Activated CD8-positive, alpha-beta memory T cell treated with anti-CD3 and anti-CD28 coated beads for 4 hours (primary cell): ENCODE measurements at places on chromosomes 5 and 9.

GRCh38 chr5:179154991-179155955 is 95.1 kb downstream of the ZNF354C start:
- no peak for DNase-seq

DNA sequence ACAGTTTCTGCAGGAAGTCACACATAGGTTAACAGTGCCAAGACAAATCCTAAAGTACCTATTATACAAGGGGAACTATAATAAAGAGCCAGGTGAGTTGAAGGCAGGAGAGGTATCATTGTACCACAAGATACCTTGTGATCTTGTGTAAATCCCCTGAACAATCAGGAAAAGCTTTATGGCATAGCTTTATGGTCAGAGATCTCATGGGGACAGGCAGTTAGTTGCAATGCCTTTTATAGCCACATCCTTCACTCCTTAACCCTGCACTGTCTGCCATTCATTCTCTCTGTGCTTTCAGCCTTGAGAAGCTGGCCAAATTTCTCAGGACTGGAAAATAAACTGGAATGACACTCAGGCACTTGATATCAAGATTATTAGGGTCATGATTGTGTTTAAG is 97.0 kb downstream of the GHR start:
- no peak for DNase-seq

DNA sequence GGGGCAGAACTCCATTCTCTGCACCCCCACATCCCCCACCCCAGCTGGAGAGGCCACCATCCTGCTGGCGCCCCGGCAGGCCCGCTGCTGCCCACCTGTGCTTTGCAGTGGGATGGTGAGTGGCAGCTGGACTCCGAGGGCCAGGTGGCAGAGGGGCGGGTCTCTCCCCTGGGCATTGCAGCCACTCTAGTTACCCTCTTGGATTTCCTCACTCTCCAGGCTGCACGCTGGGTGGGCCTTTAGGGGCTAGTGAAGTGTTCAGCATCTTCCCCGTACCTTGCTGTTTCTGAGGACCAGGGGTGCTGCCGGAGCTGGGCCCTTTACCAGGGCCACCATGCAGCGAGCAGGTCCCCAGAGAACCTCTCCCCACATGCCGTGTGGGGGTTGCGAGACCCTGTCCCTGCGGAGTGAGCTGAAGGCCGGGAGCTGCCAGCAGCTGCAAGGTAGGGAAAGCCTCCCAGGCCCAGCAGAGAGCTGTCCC is 88.4 kb upstream of the SH3PXD2B start:
- DNase-seq: no peak

GRCh38 chr5:138625134-138625533 is 49.9 kb upstream of the HSPA9 start:
- DNase-seq: no peak

- no peak for DNase-seq
These were observed 29.2 kb upstream of the PANK3 start for GRCh38 chr5:168608386-168608785.

DNA sequence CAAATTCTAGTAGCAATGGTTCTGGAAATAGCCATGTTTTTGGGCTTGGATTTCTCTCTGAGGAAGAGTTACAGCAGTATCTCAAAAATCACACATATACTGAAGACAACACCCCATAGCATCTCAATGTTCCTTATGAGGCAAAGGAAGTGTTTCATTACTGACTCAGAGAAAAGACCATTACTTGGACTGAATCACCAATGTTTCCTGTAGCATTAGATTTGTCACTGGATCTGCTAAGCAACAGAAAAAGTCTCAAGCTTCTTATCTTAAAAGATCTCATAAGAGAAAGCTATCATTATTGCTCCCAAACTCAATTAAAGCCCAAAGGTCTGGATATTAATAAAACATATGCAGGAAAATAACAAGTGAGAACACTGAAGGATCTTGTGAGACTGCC is 272.4 kb downstream of the ADAMTS6 start:
- DNase-seq: no peak

GRCh38 chr9:131668057-131668438 is 71.8 kb downstream of the RAPGEF1 start:
- no peak for DNase-seq

GRCh38 chr9:122265149-122265915 is 650 bp downstream of the MRRF start:
- DNase-seq: no peak

DNA sequence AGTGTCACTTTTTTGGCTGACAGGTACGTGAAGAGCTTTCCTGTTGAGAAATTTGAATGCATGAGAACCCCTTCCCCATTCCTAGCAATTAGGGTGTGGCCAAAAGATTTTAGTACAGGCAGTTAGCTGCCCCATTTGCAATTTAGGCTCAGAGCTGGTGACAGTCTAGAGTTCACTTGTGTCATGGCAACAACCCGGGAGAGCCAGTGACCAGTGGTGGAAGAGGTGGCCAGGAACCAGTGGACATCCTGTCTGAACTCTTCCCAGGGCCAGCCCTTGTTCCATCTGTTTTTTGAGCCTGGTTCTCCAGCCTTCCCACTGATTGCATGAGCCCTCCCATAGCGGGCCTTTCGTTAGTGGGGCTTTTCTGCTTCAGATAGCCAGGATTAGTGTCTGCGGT is 2.5 kb upstream of the NEUROG1 start:
- no peak for DNase-seq

GRCh38 chr5:157295247-157295646 is 29.3 kb downstream of the CYFIP2 start:
- DNase-seq: no peak

GRCh38 chr5:159680095-159680494 is 236.2 kb upstream of the ADRA1B start:
- DNase-seq: no peak

DNA sequence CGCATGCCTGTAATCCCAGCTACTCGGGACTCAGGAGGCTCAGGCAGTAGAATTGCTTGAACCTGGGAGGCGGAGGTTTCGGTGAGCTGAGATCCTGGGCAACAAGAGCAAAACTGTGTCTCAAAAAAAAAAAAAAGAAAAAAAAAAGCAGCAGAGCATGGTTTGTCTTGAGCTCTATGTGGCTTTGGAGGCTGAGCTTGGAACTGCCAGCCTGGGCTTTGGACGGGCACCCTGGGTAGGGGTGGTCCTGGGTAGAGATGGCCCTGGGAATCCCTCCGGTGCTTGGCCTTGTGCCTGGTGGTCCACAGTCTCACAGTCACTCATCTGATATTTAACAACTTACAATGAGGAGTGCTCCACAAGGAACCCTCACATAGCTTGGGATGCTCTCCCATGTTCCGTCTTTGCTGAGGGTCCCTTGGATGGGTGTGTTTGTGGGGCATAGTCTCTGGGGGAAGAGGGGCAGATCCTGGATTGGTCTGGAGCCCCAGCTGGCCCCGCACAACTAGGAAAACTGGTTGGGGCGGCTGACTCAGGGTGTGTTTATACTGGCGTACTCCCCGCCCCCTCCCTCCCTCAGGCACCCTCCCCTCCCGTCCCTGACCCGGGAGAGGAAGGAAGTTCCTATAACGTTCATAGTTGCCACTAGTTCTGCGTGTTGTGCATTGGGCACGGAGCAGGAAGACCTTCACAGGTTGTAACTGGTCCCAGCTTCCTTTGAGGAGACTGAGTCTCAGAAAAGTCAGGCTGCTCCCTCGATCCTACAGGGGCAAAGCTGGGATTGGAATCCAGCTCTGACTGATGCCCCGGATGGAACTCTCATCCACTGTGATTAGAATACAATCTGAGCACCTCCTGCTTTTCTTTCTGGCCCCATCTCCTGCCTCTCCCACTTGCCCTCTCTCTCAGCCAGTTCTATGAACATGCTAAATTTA is 11.2 kb downstream of the IER5L start:
- DNase-seq: no peak

DNA sequence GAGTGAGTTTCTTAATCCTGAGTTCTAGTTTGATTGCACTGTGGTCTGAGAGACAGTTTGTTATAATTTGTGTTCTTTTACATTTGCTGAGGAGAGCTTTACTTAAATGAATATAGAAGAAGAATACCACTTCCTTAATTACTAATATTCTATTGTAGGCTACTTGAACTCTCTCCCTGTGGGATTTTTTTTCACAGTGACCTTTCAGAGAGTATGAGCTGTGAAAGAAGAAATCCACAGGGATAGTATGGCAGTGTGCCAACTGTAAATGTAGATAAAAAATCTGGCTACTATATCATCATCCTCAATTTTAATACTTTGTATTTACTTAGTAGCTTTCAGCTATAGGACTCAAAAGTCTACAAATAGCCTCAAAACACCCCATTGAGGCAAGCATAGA is 67.3 kb downstream of the COMMD10 start:
- no peak for DNase-seq

DNA sequence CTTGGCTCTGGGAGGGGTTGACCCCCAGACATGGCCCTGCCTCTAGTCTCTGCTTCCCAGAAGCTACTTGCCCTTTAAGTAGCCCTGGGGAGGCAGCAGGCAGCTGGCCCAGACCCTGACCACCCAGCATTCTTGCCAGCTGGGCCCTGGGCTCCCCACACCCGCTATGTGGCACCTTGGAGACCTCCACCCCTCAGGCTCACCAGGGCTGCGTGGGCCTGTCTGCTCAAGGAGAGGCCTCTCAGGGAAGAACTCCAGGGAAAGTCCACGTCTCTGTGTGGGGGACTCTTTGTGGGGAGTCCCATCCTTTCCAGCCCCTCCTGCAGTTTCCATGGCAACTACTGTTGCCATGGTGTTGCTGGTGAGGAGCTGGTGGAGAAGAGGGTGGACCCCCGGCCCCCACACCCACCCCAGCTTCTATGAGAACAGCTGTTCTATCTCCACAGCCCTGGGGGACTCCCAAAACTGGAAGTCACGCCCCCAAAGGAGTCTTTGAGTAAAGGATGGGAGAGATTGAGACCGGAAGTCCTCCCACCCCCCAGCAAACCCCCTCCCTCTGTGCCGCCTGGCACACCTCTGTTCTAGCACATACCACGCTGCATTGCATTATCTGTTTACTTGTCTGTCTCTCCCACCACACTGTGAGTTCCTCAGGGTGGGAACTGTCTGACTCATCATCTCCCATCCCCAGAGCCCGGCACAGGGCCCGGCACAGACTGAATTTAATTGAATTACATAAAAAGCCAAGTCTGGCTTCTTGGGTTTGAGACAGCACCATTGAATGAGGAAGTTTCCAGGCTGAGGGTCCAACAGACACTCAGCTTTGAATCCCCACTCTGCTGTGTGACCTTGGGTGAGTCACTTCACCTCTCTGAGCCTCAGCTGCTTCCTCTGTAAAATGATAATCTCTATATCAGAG is 12.6 kb downstream of the DNM1 start:
- no peak for DNase-seq

DNA sequence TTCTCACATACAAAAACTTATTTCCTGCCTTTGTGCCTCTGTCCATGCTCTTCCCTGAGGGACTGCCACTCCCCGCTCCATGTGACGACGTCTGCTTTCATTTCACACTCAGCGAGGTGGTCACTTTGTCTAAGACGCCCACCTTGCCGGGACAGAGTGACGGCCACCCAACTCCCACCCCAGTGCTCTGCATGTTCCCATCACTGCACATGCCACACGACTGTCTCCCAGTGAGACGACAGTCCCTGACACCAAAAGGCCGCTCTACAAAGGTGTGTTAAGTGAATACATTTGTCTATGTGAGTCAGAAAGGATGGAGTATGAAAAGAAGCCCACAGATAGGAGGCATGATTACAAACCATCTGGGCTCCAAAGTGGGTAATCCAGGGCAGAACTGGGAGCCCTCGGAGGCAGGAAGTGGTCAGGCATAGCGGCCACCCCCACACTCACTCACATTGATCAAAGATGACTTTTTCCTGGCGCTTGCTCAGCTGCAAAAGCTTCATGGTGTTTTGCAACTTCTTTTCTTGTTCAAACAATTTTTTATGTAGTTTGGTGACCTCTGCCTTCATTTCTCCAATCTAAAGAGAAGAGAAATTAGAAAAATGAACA is 185.8 kb downstream of the CDK5RAP2 start:
- DNase-seq: no peak

DNA sequence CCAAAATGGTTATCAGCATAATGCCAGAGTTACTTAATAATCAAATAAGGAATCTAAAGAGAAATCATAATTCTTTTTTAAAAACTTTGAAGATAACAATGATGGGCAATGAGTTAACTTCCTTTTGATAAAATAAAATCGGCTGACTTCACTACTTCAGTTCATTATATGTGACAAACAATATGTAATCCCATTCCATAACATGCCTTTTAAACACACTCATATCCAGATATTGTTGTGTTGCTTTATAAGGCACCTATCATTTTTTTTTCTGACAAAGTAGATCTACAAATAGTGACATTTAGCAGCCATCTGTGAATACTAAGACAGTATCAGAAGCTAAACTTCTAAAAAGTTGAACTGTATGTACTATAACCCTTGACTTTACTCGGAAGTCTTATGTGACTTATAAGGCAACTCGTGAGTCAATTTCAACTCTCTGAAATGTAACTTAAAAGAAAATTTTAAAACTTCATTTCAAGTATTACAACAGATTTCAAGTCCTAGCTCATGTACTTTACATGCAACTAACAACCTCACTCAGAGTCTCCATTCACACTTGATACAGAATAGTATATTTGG is 7.5 kb downstream of the ADAMTS6 start:
- no peak for DNase-seq

- no peak for DNase-seq
These were observed 13.6 kb upstream of the ABCA1 start for GRCh38 chr9:104941597-104941996.

DNA sequence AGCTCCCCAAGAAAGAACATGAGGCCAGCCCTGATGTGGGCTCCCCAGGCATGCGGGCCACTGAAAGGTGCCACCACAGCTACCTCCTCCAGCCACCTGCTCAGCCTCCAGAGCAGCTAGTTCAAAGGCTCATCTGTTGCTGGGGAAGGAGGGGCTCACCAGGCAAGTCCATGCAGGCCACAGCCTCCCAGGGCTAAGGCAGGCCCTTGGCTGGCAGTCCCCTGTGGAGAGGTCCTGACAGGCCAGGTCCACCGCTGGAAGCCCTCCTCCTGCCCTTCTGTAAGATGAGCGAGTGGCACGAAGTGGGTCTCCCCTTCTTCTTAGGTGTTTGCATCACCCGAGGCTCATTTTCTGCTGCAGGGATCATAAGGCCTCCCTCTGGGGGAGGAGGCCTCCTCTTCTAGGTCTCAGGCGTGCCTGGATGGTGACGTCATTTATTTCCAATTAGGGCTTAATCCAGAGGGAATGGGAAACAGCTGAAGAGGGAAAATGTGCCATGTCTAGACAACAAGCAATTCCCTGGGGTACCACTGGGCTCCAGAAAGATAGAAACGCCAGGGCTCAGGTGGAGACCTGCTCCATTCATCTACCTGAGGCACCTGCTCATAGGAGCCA is 91.6 kb downstream of the CFAP90 start:
- no peak for DNase-seq
